ENCODE measurements at places on chromosomes 2 and 18. TPM values are rescaled to one million over a fixed set of nuclear protein-coding genes. Genes with fewer than 3 reads are reported as not detected.

The CIB4 gene
- not detected for total RNA-seq

GRCh38 chr18:72171596-72171995 lies 372.5 kb downstream of the CBLN2 start:
- H3K27me3 ChIP-seq, result no peaks in the 10 kb centered on the region
- no peak overlapping the region for H3K27ac ChIP-seq
- ATAC-seq, result no peak
- H3K4me3 ChIP-seq, result no peak overlapping the region
- no peaks in the 10 kb centered on the region for H3K4me1 ChIP-seq

DNA sequence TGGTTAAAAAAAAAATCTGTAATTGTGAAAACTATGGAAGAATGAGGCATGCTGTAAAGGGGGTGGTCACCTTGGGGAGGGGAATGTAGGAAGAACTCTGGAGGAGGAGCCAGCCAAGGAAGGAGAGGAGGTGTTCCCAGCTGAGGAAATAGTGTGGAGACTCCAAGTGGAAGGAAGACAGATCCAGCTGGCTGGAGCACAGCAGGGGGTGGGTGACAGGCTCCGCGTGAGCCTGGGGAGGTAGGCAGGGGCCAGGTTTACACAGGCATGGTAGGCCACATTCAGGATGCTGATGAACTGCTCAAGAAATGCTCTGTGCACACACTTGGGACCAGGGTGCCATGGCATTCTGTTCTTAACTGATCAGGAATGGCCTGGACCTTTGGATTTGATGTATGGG lies 16.8 kb downstream of the AFF3 start:
- H3K36me3 ChIP-seq, result no peaks in the 10 kb centered on the region
- H3K27me3 ChIP-seq, result peaks cover 3% of the 10 kb centered on the region
- H3K27ac ChIP-seq, result no peak overlapping the region
- no peak for ATAC-seq
- no peak overlapping the region for H3K4me3 ChIP-seq

GRCh38 chr2:236960531-236960930 lies 125.2 kb upstream of the COPS8 start:
- peaks cover 15% of the 10 kb centered on the region for H3K27me3 ChIP-seq
- H3K4me3 ChIP-seq, result no peak overlapping the region
- H3K4me1 ChIP-seq, result peaks cover 6% of the 10 kb centered on the region
- no peak overlapping the region for H3K27ac ChIP-seq
- no peak for ATAC-seq

DNA sequence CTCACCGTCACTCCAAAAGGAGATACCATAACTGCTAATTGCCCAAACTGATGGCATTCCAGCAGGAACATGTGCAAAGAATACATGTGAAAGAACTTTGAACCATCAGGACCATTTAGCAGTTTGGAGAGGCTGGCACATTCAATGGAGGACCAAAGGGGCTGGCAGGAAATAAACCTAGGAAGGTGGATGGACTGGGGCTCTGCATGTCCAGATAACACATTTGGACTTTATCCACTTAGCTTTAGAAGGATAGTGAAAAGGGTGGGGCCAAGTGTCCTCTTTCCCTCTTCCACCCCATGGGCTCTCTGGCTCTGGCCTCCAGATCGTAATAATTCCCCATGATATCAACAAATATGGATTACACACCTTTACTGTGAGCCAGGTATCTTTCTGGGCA lies 80.0 kb upstream of the STPG4 start:
- no peaks in the 10 kb centered on the region for H3K36me3 ChIP-seq
- no peak overlapping the region for H3K27ac ChIP-seq
- no peaks in the 10 kb centered on the region for H3K4me1 ChIP-seq

GRCh38 chr18:32244881-32245280 lies 55.0 kb downstream of the MEP1B start:
- no peaks in the 10 kb centered on the region for H3K36me3 ChIP-seq
- H3K4me3 ChIP-seq, result no peak overlapping the region
- H3K4me1 ChIP-seq, result no peaks in the 10 kb centered on the region
- no peak overlapping the region for H3K27ac ChIP-seq
- ATAC-seq, result no peak

The TMEM237 gene
- total RNA-seq, result 22.0 TPM

DNA sequence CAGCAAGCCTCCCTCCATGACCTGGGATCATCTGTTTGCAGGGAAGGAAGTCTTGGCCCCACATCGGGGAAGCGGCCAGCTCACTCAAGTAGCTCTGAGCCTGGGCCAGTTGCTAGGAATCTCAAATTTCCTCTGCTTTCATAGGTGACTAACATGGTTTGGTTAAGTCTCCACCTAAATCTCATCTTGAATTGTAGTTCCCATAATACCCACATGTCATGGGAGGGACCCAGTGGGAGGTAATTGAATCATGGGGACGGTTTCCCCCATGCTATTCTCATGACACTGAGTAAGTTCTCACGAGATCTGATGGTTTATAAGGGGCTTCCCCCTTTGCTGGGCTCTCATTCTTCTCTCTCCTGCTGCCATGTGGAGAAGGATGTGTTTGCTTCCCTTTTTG lies 75.2 kb downstream of the LBH start:
- no peaks in the 10 kb centered on the region for H3K36me3 ChIP-seq
- H3K4me1 ChIP-seq, result peaks cover 23% of the 10 kb centered on the region
- H3K27me3 ChIP-seq, result no peaks in the 10 kb centered on the region
- peak overlapping the region; percentile 70 for H3K27ac ChIP-seq

The EGR4 gene
- total RNA-seq, result 0.11 TPM

The TTC31 gene
- 27.2 TPM for total RNA-seq

- no peak overlapping the region for H3K27ac ChIP-seq
- H3K27me3 ChIP-seq, result no peaks in the 10 kb centered on the region
Observed at GRCh38 chr2:56211048-56211447, 27.3 kb downstream of the CCDC85A start.

DNA sequence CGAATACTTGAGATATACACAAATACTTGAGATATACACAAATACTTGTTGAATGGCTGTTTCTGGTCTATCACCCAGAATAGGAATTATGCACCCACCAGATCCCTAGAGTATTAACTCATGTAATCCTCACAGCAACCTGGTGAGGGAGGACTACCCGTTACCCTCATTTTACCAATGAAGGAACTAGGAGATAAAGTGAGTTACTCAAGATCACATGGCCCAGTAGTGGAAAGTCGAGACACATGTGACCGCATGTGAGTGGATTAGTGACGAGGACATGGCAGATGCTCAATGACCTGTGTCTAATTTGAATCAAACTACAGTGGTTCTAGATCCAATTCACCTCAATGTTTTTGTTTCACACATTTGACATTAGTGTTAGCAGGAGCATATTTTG lies 2.4 kb downstream of the MOGAT1 start:
- peaks cover 53% of the 10 kb centered on the region for H3K27me3 ChIP-seq
- no peak overlapping the region for H3K27ac ChIP-seq
- no peak overlapping the region for H3K4me3 ChIP-seq
- no peak for ATAC-seq

- no peak overlapping the region for H3K27ac ChIP-seq
- H3K4me1 ChIP-seq, result no peaks in the 10 kb centered on the region
- no peak for ATAC-seq
- no peaks in the 10 kb centered on the region for H3K36me3 ChIP-seq
- H3K4me3 ChIP-seq, result no peak overlapping the region
- H3K27me3 ChIP-seq, result no peaks in the 10 kb centered on the region
Observed at GRCh38 chr2:229130522-229130921, 140.6 kb downstream of the PID1 start.

DNA sequence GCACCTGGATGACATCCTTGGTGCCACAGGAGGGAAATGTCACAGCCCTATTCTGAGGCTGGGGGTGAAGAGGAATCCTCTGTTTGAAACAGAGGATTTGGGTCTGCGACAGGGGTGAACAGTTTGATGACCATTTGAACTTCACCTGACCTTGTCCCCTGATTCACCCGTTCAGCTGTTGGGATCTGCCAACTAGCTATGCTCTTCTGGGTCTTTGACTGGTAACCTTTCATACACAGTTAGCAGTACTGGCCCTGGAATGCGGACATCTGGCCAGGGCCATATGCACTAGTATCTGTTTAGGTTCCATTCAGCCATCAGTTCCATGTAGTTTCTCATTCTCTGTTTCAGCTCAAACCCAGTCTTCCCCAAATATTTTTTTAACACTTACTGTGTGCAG lies 72.6 kb upstream of the MCFD2 start:
- H3K36me3 ChIP-seq, result peaks cover 45% of the 10 kb centered on the region
- no peaks in the 10 kb centered on the region for H3K27me3 ChIP-seq
- peaks cover 23% of the 10 kb centered on the region for H3K4me1 ChIP-seq
- no peak overlapping the region for H3K27ac ChIP-seq
- no peak overlapping the region for H3K4me3 ChIP-seq

- peak overlapping the region; percentile 67 for H3K4me3 ChIP-seq
- peaks cover 22% of the 10 kb centered on the region for H3K36me3 ChIP-seq
- ATAC-seq, result peak; percentile 58
- peaks cover 36% of the 10 kb centered on the region for H3K4me1 ChIP-seq
Observed at GRCh38 chr2:174682007-174682577, 82.2 kb downstream of the CHRNA1 start.

- no peak for ATAC-seq
- H3K27me3 ChIP-seq, result peaks cover 5% of the 10 kb centered on the region
- no peak overlapping the region for H3K27ac ChIP-seq
- H3K4me3 ChIP-seq, result no peak overlapping the region
- H3K36me3 ChIP-seq, result no peaks in the 10 kb centered on the region
- no peaks in the 10 kb centered on the region for H3K4me1 ChIP-seq
Observed at GRCh38 chr2:137000811-137001210, 235.5 kb downstream of the THSD7B start.

GRCh38 chr2:70842401-70842800 lies 6.8 kb upstream of the CD207 start:
- no peak overlapping the region for H3K4me3 ChIP-seq
- H3K4me1 ChIP-seq, result no peaks in the 10 kb centered on the region
- peaks cover 31% of the 10 kb centered on the region for H3K27me3 ChIP-seq

The SCN7A gene
- total RNA-seq, result not detected

The GPR17 gene
- total RNA-seq, result not detected

DNA sequence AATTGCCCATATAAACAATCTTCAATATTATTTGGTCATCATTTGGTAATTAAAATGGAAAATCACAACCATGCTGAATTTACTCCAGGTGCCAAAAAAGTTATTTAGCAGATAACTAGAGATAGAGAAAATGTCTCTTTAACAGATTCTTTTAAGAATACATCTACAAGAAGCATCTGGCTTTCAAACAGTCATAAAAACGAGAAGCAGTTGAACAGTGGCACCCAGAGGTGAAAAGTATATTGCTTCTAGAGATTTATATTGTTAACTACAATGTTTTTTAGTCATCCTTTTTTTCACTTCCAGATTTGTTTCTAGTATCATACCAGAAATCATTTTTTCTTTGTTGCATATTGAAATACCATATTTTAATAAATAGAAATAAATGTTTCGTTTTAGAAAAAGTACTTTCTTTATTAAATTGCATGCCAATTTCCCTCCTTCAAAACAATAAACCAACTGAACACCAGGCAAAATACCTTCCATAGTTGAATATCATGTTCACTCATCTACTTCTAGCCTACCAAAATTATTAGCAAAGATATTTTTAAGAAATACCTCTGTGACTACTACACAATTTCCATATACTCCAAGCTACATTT lies 65.4 kb upstream of the HNRNPA3 start:
- peak; percentile 53 for ATAC-seq
- peak overlapping the region; percentile 89 for H3K4me3 ChIP-seq
- no peak overlapping the region for H3K27ac ChIP-seq

DNA sequence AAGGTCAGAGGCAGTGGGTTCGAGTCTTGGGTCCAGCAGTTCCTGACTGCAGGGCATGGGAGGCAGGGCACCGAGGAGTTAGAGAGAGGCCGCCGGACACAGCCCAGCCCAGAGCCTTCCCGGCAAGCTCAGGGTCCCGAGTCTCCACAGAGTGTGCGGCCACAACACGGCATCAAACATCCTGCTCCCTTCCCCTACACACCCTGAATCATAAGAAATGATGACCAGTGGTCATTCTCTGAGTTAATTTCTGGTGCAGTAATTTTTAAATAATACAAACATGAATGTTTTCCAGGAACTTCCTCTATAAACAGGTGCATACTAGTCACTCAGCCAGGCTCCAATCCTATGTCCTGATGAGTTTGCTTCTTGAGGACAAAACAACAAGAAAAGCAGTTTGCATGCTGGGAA lies 118.0 kb downstream of the PXDN start:
- no peak overlapping the region for H3K4me3 ChIP-seq
- peaks cover 16% of the 10 kb centered on the region for H3K27me3 ChIP-seq
- H3K4me1 ChIP-seq, result no peaks in the 10 kb centered on the region
- no peak overlapping the region for H3K27ac ChIP-seq
- ATAC-seq, result no peak

All from activated T-helper 17 cell treated with anti-CD3 and anti-CD28 coated beads, Interleukin-2, amount 50 U/mL, for 72 hours (primary cell).